ENCODE measurements at places on chromosomes 1 and 21.

DNA sequence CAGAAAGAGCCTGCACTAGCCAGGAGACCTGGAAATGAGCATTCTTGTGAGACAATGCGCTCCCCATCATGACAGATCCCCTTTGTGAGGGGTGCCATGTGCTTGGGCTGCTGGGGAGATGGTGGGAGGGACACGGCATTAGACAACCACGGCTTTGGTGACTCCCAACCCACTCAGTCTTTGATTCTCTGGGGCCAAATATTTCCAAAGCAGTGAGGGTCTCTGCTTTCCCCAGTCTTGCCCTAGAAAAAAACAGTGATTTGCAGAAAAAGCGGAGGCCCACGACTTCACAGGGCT is 10.2 kb downstream of the SLC45A3 start:
- DNase-seq: no peak

- no peak for DNase-seq
These were observed 198.4 kb upstream of the VAMP3 start for GRCh38 chr1:7572654-7573152.

DNA sequence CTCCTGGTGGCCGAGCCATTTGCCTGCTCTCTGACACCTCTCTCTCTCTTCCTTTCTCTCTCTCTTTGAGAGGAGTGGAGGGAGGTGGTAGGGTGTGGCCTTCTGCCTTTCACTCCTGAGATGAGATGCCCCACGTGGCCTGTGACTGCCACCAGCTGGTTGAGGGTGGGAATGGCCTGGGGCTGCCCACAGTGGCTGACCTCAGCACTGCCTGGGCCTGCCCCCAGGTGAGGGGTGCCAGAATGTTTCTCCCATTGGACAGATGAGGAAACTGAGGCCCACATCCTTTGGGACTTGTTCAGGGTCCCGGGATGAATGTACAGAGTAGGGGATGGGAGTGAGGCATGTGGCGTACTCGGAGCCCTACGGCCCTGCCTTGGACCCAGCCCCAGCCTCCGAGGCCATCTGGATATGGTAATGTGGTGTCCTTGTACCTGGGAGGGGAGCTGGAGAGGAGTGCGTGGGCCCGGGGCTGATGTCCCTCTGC is 12.7 kb upstream of the C1orf167 start:
- no peak for DNase-seq

- DNase-seq: no peak
These were observed 31.0 kb upstream of the POU3F1 start for GRCh38 chr1:38077523-38078147.

DNA sequence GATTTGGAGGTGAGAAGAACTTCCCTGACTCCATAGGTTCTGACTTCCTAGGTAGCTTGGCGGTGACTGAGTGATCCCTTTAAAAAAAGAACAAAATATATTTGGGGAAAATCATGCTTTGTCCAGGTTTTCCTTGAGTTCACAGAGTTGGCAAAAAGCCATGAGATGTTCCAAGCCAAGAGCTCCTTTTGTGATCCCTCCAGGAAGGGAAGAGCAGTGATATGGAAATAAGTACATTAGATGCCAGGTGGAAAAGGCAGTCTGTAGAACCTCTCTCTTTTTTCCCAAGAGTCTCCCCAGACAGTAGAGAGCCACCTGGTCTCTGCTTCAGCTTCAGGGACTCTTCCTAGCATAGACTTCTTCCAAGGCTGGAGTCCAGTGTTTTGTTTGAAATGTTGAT is 10.2 kb downstream of the TLCD4 start:
- DNase-seq: no peak

DNA sequence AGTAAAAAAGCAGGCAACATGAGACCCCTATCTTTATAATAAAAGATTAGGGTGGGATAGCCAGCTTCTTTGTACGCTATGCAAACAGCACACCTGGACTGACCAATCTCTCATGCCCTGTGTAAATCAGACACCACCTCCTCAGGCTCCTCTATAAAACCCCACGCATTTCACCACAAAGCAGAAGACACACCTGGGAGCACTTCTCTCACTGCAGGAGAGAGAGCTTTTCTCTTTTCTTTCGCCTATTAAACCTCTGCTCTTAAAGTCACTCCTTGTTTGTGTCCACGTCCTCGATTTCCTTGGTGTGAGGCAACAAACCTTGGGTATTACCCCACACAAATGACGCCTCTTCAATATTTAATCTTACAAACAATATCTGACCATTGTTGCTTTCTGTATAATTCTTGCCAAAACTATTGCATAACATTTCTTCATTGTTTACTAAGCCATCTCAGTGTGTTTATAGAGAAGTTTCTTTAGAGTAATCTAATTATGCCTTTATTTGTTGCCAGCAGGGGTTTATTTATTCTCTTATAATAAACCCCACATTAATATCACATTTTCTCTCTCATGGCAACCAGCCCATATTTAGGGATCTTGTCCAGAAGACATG is 31.6 kb upstream of the NUF2 start:
- DNase-seq: no peak

GRCh38 chr1:237556911-237557310 is 333.8 kb downstream of the ZP4 start:
- DNase-seq: no peak

- DNase-seq: no peak
These were observed 362.4 kb upstream of the KAZN start for GRCh38 chr1:14236097-14236496.

DNA sequence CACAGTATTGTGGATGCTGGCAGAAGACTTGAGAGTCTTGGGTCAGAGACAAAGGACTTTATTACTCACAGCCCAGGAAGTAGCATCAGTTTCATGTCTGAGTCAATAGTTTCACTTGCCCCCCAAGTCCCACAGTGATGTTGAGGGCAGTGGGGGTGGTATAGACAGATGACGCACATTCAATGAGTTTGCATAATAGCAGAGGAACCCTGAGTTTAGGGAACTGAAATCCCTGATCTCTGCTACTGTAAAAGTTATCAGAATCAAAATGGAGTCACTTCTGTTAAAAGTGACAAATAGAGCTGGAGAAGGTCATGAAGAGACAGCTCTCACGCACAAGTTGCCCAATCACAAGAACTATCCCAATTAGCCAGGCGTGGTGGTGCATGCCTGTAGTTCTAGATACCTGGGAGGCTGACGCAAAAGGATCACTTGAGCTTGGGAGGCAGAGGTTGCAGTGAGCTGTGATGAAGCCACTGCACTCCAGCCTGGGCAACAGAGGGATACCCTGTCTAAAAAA is 11.5 kb upstream of the HCRTR1 start:
- DNase-seq: no peak

DNA sequence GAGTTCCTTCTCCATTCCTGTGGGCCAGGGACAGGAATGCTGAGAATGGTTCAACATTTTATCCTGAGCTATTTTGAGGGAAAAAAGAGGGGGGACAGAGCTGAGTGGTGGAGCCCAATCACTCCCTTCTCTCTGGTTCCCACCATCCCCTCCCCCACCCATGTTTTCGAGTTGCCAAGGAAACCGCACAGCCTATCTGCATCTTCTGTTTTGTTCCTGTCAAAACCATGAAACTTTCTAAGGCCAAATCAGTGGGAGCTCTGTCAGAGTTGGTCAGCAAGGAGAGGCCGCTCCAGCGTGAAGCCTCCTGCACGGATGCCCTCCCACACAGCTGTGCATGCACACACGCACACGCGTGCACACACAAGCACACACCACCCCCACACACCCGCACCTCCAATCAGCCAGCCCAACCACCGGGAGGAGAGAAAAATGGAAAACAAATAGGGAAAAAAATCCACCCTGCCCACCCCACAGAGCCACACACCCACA is 54.5 kb upstream of the ATP2B4 start:
- no peak for DNase-seq

GRCh38 chr1:42930178-42931107 is 28.2 kb downstream of the SLC2A1 start:
- no peak for DNase-seq

DNA sequence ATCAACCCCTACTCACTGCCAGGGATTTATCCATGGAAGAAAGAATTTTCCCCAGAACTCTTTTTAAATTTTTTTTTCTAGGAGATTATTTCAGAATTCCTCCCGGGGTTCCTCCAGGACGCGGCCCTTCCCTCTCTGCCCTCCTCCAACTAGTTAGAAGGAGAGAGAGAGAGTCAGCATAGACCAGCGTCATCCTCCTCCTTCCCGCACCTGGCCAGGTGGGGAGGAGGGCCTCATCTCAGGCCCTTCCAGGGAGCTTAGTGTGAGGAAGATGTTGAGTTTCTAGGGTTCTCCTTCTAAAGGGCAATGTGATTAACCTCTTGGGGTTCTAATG is 63.6 kb downstream of the CDK18 start:
- no peak for DNase-seq

- peak; percentile 31 for DNase-seq
These were observed 10.3 kb downstream of the INSRR start for GRCh38 chr1:156848461-156849150.

- no peak for DNase-seq
These were observed 2.1 kb upstream of the EDN2 start for GRCh38 chr1:41486371-41487125.

- no peak for DNase-seq
These were observed 33.3 kb downstream of the COQ8A start for GRCh38 chr1:226973371-226973897.

DNA sequence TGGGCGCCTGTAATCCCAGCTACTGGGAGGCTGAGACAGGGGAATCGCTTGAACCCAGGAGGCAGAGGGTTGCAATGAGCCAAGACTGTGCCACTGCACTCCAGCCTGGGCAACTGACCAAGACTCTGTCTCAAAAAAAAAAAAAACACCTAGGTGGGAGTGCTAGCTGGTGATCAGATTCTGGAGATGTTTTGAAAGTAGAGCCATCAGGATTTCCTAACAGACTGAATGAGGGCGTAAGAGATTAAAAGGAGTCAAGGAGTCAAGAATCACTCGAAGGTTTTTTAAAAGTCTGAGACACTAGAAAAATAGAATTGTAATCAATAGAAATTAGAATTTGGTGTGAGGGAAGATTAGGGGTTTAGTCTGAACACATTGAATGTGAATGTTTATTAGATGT is 73.8 kb downstream of the HSF2BP start:
- DNase-seq: no peak

DNA sequence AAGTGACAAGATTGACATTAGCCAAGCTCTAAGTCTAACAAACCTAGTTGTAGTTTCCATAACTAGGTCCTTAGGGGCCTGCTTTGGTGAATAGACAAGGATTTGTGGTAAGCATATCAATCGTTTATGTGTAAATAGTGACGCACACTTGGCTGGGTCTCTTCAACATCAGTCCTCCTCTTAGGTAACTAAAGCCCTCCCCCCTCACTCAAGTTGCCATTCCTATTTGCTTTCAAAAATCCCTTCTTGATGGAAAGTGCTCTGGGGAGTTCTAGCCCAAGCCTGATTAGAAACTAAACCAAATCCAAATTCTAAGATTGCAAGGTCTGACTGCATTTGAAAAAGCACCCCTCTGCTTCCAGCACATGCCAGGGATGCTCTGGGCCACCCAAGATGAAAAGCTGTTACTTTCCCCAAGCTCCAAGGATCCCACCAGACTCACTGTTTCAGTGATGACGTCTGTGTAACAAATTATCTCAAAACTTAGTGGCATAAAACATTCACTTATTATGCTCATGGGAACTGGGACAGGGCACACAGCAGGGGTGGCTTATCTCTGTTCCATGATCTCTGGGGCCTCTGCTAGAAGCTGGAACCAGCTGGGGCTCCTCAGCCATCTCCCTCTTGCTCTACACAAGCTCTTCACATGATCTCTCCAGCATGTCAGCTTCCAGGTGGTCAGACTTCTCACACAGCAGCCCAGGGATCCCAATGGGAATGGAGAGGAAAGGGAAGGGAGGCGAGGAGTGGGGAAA is 74.1 kb downstream of the RRAGC start:
- no peak for DNase-seq

DNA sequence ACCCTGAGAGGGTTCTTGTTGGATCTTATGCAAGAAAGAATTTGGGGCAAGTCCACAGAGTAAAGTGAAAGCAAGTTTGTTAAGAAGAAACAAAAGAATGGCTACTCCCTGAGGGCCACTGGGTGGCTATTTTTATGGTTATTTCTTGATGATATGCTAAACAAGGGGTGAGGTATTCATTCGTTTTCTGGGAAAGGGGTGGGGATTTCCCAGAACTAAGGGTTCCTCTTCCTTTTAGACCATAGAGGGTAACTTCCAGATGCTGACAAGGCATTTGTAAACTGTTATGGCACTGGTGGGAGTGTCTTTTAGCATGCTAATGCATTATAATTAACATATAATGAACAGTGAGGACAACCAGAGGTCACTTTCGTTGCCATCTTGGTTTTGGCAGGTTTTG is 18.2 kb upstream of the IFI6 start:
- no peak for DNase-seq

DNA sequence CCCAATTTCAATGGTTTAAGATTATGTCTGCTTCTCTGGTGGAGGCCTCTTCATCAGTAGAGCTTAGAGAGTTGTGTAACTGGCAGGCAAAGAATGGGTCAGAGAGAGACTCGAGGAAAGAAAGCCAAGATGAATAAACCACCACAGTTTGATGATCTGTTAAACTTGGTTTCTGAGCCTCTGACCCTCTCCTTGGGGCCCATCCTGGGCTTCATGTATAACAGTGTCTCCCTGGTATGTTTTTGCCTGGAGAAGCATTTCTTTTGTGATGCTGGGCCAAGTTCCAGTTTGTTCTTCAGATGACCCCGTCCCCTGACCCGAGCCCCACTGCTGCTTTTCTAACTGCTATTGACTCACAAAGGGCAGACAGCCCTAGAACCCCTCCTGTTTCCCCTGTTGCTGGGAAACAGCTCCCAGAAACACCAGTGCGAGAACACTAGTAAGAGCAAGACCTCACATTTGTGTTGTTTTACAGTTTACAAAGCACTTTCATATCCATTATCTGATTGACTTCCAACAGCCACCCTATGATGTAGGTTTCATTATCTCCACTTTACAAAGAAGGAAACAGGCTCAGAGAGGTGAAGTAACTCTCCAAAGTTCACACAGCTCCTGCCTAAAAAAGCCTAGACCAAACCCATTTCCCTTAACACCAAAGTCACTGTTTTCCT is 9.0 kb downstream of the CD2 start:
- no peak for DNase-seq

- no peak for DNase-seq
These were observed 8.4 kb downstream of the S100A10 start for GRCh38 chr1:151985270-151985669.

DNA sequence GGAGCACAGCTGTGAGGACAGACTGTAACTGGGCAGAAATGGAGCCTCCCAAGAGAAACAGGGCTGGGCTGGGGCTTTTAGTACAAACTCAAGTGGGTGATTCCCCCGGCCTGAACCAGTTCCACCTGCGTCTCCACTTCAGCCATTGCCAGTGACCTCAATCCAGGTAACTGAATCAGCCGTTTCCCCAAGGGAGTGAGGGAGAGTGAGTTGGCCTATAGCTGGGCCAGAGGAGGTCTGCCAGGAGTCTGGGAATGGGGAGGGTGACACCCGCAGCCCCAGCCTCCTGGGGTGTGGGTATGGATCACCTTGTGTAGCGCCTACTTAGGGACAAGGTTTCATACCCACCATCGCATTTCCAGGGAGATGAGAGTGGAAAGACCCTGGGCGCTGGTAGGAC is 8.5 kb downstream of the SLC26A9 start:
- DNase-seq: no peak

- no peak for DNase-seq
These were observed 30.3 kb upstream of the ABCG1 start for GRCh38 chr21:42188663-42189062.

- no peak for DNase-seq
These were observed 66.2 kb downstream of the SGIP1 start for GRCh38 chr1:66599899-66600737.

- no peak for DNase-seq
These were observed 54.7 kb downstream of the PACC1 start for GRCh38 chr1:212359794-212360479.

GRCh38 chr1:150696162-150696561 is 792 bp downstream of the GOLPH3L start:
- no peak for DNase-seq
